ENCODE measurements at places on chromosomes 5 and 9. TPM values are rescaled to one million over a fixed set of nuclear protein-coding genes. Genes with fewer than 3 reads are reported as not detected.

GRCh38 chr5:31270396-31270795, 76.9 kb downstream of the CDH6 start:
- no peak for DNase-seq

DNA sequence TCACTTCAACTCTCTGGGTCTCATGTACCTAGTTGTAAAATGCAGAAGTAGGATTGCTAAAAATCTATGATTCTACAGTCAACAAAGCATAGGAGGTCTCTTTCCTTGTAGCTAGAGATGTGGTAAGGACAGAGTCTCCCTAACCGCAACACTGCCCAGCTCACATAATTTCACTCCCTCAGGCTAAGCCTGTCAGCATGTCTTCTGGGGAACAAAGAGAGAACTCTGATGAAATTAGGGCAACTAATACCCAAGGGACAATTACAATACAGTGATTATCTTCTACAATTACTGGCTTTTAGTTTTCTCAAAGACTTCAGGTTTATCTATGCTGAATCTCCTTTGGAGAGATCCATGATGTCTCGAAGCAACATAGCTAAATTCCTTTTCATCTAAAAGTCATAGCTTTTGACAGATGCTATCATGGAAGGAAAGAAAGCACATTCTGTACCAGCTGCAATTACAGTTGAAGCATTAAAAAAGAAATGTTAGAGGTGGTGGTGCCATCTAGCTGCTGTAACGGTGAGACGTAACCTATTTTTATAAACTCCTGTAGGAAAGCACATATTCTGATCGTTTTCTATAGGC, 141.1 kb upstream of the TARS1 start:
- DNase-seq = no peak

DNA sequence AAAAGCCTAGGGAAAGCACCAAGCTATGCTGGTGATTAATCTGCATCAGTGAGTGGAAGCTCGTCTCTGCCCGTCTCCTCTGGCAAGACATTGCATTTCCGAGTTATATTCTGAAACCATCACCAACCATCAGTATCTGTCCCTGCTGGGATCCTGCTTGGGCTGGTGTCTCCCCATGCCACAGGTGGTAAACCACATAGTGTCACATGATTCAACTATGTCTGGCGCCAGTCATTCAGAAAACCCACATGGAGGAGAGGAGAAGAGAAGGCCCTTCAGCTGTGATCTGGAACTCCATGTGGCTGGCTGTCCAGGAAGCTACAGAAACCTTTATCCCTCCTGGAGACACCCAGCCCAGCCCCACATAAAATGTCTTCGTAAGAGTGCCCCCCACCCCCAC, 4.8 kb downstream of the IL9 start:
- no peak for DNase-seq

The MZB1 gene
- 7.0 TPM for total RNA-seq

The CTSV gene
- total RNA-seq = 0.28 TPM

DNA sequence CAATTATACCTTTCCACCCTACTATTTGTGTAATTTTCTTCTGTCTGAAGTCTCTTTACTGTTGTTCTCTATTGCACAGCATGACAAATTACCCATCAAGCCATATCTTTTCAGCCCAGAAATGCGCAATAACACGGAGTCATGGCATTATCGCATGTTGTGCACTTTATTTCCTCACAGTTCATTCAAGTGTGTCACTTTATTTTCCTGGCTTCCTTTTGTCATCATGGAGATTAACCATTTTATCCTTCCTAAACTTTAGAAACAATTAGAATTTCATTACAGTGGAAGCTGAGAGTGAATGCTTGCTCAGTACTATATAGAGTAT, 41.3 kb upstream of the MEF2C start:
- no peak for DNase-seq

The C6 gene
- total RNA-seq = 14.2 TPM

DNA sequence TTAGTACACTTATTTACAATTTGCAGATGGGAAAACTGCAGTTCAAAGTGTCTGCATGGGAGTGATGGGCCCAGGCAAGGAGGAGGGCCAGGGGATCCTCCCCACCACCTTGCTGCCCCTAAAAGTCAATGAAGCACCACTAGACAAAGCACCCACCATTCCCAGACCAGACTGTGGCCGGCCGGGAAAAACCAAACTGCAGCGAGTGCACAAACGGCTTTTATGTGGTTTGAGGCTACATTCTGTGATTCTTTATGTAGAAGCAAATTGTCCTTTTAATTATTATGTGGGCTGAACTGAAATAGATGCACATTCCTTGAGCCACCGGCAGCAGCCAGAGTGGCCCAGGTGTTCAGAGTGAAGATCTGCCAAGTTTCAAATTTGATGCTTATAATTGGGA, 585.3 kb upstream of the KLF4 start:
- DNase-seq = no peak

- DNase-seq = no peak
Measured at GRCh38 chr9:7011395-7012067, 253.8 kb downstream of the KDM4C start.

DNA sequence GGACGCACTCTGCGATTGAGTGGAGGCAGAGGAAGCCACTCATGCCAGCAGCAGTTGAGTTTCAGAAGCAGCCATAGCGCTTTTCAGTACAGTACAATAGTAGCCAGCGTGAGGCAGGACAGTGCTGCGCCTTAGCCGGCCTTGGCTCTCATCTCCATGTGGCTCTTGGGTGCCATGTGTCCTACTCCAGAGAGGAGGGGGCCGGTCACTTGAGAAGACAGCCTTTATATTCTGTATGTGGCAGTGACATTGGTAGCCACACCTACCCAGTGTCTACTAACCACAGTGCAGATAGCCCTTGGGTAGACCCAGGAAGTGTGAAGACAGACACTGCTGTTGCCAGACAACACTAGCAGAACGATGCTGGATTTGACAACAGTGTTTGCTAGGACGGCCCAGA, 42.3 kb downstream of the FAM78A start:
- no peak for DNase-seq

DNA sequence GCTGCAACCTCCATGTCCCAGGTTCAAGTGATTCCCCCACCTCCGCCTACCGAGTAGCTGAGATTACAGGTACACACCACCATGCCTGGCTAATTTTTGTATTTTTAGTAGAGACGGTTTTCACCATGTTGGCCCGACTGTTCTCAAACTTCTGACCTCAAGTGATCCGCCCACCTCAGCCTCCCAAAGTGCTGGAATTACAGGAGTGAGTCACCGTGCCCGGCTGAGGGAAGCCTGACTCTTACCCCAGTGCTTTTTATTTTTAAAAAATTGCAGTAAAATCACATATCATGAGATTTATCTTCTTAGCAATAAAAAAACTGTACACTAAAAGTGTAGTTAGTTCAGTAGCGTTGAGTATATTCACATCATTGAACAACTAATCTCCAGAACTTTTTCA, 105.3 kb downstream of the SLIT3 start:
- no peak for DNase-seq

- no peak for DNase-seq
Measured at GRCh38 chr9:105437704-105438103, 10.1 kb upstream of the FSD1L start.

GRCh38 chr5:54581831-54582548, 64.4 kb downstream of the SNX18 start:
- DNase-seq = no peak

DNA sequence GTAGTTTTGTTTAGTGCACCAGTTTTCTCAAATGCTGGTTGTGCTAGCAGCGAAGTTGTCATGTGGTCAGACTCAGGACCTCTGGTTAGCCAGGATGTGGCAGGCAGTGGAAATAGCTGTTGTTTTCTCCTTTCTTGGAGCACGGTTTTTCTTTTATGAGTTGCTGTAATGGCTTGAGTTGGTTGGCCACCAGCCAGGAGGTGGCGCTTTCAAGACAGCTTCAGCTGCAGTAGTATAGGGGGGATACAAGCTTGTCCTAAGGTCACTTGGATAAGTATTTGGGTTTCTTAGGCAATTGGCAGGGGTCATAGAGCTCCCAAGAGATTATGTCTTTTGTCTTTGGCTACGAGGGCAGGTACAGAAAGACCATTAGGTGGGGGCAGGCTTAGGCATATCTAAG, 274.2 kb upstream of the TARS1 start:
- DNase-seq = no peak

DNA sequence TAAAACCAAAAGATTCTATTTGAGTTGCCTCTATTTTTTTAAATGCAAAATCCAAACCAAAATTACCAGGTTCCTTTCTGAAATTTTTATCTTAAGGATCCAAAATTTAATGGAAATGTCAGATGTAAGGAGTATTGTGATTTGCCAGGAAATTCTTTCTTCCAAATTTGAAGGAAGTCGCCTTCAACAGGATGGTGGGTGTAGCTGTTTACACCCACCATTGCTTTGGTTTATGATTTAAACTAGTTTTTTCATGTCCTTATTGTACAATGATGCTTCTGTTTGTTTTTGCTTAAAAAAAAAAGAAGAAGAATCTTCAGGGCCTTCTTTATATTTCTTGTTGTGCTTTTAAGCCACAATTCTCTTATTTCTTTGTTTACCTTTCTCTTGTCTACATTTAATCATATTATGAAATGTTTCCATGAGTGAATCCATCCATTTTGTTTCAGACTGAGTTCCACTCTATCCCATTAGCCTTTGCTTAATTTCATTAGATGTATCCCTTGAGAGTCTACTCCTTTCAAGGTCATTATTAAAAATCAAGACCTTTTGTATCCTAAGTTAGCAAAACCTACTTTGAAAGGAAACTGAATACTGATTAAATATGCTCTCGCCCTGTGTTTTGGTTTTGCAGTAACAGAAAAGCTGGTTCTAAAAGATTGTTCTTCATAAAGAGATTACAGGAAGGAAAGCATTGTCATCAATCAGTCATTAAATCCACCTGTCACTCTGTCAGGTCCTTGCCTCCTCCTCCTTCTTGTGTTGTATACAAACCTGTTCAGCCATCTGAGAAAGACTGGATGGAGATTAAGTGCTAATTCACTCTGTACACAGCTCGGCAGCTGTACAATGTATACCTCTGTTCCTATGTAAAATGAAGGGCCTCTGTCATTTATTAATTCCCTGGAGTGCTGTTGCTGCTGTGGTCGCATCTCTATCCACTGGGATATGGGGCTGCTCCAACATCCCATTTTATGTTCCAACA, 45.5 kb upstream of the SLC2A8 start:
- DNase-seq = no peak

All from omental fat pad (tissue), 4 donors.